ENCODE measurements at places on chromosomes 6 and 20.

GRCh38 chr6:37934276-37934675, 114.7 kb downstream of the ZFAND3 start:
- H3K4me1 ChIP-seq = peaks cover 49% of the 10 kb centered on the region
- H3K4me3 ChIP-seq = no peak overlapping the region
- H3K36me3 ChIP-seq = peaks cover 13% of the 10 kb centered on the region
- no peaks in the 10 kb centered on the region for H3K27me3 ChIP-seq

DNA sequence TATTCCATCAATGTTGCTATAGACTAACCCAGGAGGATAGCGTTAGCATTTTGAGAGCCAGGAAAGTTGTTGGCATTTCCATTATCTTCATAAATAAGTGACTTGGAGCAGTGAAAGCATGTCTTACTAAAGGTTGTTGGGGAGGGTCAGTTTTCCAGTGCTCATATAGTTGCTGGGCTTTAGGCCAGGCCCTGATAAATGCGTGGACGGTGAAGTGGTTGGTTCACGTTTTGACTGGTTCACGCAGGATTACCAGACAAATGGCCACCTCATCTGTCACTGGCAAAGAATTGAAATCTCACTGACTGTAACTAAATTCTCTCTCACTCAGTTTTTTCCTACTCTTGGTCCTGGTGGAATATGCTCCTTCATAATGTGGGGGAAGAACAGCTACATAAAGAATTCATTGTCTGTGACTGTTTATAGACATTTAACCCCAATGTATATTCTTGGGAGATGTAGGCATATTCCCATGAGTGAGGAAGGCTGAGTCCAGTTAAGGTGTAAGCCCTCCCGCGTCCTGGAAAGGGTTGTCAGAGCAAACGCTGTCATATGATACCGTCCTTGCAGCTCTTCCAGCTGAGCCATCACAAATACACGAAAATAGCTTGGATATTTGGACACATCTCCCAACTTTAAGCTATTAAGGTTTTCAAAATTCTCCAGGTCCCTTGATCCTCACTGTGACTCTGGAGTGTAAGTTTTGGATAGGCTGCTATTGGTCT, 27.8 kb downstream of the LRRC1 start:
- H3K36me3 ChIP-seq = no peaks in the 10 kb centered on the region
- no peaks in the 10 kb centered on the region for H3K27me3 ChIP-seq
- H3K4me3 ChIP-seq = no peak overlapping the region
- no peak overlapping the region for H3K27ac ChIP-seq

DNA sequence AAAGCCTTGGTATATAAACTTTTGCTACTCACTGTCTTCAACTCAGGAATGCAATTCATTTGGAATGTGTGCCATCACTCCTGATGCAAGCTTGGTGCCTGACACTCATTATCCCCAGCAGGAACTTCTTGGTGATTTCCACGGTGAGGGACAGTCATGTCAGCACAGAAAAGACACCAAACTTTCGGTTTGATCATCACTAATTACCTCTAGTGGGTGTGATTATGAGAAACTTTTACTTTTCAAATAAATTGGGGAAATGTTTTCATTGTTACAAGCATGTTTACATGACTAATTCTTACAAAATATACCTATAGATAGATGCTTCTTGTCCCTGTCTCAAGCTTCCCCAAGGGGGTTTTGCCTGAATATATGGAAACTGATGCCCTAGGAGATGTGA, 40.9 kb downstream of the RPP40 start:
- H3K4me3 ChIP-seq = no peak overlapping the region
- H3K27ac ChIP-seq = no peak overlapping the region
- no peak for DNase-seq
- H3K4me1 ChIP-seq = no peaks in the 10 kb centered on the region

GRCh38 chr6:113762641-113763040, 94.5 kb upstream of the MARCKS start:
- H3K27me3 ChIP-seq = no peaks in the 10 kb centered on the region
- no peak for DNase-seq
- no peak overlapping the region for H3K4me3 ChIP-seq

DNA sequence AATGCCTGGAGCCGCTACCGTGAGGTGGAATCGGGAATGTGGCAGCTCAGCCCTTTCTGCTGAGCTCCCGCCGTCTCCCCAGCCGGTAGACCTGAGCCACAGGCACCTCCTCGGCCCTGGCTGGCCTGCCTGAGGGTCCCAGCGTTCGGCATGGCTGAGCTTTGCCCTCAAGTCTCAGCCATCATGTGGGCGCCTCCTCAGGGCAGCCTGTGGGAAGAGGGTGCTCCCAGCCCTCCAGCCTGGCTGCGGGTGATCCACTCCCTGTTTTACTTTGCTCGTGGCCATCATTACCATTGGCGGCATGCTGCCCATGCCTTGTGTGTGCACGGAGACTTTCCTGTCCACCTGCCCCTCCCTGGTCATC, 329.7 kb downstream of the CDH4 start:
- H3K27me3 ChIP-seq = no peaks in the 10 kb centered on the region
- no peak for DNase-seq
- H3K27ac ChIP-seq = no peak overlapping the region
- H3K4me3 ChIP-seq = no peak overlapping the region
- H3K36me3 ChIP-seq = no peaks in the 10 kb centered on the region

DNA sequence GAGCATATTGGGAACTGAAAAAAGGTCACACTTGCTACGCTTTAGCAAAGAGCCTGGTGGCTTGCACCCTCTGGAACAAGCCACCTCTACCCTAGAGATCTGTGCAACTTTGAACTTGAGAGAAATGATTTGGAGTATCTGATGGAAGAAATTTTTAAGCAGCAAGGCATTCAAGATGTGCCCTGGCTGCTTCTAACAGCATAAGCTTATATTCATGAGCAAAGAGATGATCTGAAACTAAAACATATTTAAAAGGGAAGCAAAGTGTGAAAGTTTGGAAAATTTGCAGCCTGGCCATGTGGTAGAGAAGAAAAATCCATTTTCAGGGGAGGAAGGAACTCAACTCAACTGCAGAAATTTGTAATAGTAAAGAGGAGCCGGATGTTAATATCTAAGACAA, 71.1 kb downstream of the NINL start:
- DNase-seq = no peak
- no peak overlapping the region for H3K4me3 ChIP-seq
- H3K27me3 ChIP-seq = no peaks in the 10 kb centered on the region
- H3K36me3 ChIP-seq = peaks cover 32% of the 10 kb centered on the region
